ENCODE measurements at places on chromosomes 11 and 22. TPM values are rescaled to one million over a fixed set of nuclear protein-coding genes. Genes with fewer than 3 reads are reported as not detected.

The KLHDC7B gene
- total RNA-seq: 6.4 TPM

The PRRG4 gene
- total RNA-seq: 0.13 TPM

The FGF3 gene
- not detected for total RNA-seq

The MRGPRF gene
- total RNA-seq: not detected

The MRGPRX4 gene
- total RNA-seq: not detected

The RAG2 gene
- not detected for total RNA-seq

The DNAL4 gene
- 8.2 TPM for total RNA-seq

The TMEM191B gene
- not detected for total RNA-seq

The SOX6 gene
- total RNA-seq: not detected

The MCAT gene
- total RNA-seq: 10.7 TPM
